ENCODE measurements at places on chromosomes 13 and 19.

DNA sequence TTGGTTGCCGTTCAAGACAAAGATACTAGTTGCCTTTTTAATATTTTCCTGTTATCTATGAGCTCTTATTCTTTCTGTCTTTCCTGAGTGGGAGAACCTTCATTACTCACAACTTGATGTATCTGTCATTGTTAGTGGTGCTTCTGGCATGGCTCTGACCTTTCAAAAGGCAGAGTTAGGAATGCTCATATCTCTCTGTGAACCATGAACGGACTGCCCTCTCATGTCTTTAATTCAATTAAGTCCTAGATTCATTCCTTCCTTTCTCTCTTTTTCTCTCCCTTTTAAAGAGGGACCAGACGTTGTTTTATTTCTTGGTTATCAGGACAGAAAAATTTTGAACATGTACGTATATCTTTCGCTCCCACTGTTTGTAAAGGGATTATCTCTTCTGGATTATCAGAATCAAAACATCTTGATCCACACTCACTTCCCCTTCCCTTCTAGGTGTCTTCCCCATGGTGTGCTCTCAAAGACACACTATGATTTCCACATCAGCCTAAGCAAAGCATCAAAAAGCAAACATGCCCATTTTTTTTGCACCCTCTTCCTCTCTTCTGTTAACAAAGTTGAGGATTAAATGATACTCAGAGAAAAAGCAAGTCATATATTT is 90.3 kb downstream of the LRCH1 start:
- DNase-seq: no peak

GRCh38 chr13:111661776-111662175 is 341.3 kb downstream of the TEX29 start:
- no peak for DNase-seq

DNA sequence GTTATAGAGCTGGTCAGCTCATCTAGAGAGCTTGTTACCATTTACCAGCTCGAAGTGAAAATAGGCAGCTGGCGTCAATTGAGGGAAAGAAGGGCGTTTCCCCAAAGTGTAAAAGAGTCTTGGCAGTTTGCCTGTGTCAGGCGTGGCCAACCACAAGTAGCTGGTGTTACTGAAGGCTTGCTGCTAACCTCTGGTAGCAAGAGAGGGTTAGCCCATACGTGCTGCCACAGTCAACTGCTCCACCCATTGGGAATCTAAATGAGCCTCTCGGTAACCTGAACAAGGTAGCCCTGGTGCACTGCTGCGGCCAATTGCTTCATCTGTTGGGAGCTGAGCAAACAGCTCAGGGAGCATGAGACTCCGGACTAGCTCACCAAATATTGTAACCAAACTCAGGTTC is 314.9 kb upstream of the SLITRK5 start:
- DNase-seq: no peak

DNA sequence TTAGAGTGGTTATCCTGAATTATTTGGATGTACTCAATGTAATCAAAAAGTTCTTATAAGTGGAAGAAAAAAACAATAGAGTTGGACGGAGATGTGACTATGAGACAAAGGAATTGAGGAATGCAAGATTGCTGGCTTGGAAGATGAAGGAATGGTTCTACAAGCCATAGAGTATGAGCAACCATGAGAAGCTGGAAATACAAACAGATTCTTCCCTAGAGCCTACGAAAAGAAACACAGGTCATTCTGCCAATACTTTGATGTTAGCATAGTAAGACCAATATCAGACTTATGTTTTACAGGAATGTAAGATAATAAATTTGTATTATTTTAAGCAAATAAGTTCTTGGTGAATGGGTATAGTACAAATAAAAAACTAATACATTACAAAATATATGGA is 249.2 kb downstream of the DIAPH3 start:
- no peak for DNase-seq

DNA sequence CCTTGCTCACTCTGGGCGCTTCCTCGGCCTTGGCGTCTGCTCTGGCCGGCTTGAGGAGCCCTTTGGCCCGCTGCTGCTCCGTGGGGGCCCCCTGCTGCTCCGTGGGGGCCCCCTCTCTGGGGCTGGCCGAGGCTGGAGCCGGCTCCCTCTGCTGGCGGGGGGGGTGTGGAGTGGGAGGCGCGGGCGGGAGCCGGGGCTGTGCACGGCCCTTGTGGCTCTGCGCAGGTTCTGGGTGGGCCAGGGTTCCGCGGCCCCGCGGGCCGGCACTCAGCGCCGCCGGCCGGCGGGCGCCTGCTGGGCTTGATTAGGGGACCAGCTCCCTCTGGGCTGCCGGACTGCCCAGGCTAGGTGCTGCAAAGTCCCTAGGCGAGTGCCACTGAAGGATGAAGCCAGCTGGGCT is 436.2 kb downstream of the SLITRK6 start:
- DNase-seq: no peak

- no peak for DNase-seq
Observed at GRCh38 chr19:1728816-1729567, 24.3 kb upstream of the ONECUT3 start.

- peak; percentile 93 for DNase-seq
Observed at GRCh38 chr19:20776083-20777076, at the start of gene ZNF66. Gene ZNF66 (plus strand): TSS chr19:20776304. CDS start chr19:20776448, 144 bp downstream.

DNA sequence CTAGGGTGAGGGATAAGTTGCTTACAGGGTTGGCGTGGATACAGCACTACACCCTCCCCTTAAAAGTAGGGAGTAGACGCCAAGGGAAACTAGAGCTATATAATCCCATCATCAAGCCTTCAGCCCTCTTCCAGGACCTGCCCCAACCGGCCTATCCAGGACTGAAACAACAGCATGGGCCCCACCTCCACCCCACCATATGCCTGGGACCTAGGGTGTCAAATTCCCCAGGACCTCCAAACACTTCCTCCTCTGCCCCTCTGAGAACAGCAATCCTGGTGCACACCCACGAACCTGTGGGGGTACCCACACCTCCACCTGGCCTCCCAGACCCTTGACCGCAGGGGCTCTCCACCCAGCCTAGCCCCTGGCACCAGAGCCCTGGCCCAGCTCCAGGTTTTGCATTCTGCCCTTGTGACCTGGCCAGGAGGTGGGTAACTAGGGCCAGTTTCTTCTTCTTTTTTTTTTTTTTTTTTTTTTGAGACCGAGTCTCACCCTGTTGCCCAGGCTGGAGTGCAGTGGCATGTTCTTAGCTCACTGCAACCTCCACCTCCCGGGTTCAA is 1.4 kb upstream of the CYP2F1 start:
- DNase-seq: no peak

Measured in activated effector memory CD4-positive, alpha-beta T cell treated with Interleukin-2 at 50 U/mL for 16 hours (primary cell).